ENCODE measurements at places on chromosomes 5 and 9.

GRCh38 chr9:107650321-107650720 is 160.8 kb upstream of the KLF4 start:
- DNase-seq, result no peak

DNA sequence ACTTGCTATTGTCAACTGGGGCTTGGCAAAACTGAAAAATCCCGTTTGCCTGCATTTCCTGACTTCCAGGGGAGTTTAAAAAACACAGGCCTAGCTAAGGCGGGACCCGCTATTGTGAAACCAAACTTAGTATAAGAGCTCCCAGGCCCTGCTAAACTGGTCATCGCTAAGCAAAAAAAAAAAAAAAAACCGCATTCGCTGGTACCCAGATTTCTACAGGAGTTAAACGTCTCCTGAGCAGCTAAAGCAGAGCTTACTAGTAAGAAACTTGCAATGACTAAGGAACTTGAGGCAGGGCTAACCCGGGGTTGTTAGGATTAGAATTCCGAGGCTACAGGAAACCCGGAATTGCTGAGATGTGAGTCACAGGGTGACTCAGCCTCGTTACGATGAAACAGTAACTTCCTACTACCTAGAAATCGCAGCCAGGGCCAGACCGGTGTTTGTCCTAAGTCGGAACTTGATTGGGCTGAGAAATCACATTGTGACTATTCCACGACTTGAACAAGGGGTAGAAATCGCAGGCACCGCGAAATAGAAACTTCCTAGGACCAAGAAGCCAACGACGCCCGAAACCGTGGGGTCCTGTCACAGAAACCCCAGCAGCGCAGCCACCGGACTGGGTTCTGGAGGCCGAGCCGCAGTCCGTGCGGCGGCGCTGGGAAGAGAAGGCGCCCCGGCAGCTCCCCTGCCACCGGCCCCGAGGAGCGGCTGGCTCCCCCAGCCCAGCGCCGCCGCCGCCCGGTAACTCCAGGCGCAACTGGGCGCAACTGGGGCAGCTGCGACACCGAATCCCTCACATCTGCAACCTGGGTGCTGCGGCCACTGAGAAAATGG is 89.4 kb downstream of the ANXA2R start:
- DNase-seq, result peak; percentile 29

DNA sequence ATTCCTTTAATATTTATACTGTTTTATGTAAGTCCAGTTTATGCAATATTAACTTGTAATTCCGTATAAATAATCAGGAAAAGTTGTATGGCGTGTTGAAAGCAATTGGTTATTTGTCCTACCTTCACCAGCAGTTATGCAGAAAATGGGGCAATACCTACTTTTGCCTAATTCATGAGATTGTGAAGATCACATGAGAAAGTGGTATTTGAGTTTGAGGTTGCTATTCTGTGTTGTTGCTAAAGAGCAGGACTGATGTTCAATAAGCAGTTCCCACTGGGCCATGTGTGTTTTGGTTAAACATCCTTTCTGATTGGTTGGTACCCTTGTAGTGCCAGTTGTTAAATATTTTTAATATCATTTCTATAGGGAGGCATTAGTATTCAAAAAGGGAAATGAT is 3.2 kb downstream of the TGFBR1 start:
- no peak for DNase-seq

- no peak for DNase-seq
Measured at GRCh38 chr5:101084353-101084752, 181.3 kb upstream of the ST8SIA4 start.

GRCh38 chr9:72292256-72292682 is 72.7 kb downstream of the ZFAND5 start:
- no peak for DNase-seq
